ENCODE measurements at places on chromosomes 11 and 22.
A peak's percentile ranks its signal among the peaks of the same experiment; 100 is the strongest.

- DNase-seq: no peak
Observed at GRCh38 chr11:64642418-64642735, 51.4 kb downstream of the SLC22A12 start.

- no peak for DNase-seq
Observed at GRCh38 chr11:107282195-107282594, 175.4 kb downstream of the CWF19L2 start.

GRCh38 chr11:106061954-106062949 lies 14.9 kb downstream of the KBTBD3 start:
- no peak for DNase-seq

DNA sequence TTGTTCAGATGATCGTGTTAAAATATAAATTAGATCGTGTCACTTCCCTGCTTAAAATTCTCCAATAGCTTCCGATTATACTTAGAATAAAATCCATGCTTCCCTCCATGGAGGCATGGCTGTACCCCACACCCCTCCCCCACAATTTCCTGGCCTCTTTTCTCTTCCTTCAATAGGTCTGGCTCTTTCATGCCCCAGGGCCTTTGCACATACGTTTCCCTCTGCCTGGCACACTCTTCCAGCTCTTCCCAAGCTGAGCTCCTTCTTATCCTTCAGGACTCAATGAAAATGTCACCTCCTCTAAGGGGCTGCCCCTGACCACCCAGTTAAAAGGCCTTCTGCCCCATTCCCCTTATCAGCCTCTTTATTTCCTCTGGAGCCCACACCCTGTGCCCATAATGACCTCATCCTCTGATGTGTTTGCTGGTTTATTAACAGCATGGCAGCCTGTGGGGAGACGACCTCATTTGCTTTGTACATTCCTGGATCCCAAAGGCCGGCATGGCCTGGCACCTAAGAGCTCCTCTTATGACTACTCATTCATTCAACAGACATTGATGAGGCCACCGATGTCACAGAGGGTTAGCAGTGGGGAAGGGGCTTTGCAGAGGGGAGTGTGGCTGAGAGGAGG lies 9.0 kb upstream of the FLRT1 start:
- DNase-seq: no peak

DNA sequence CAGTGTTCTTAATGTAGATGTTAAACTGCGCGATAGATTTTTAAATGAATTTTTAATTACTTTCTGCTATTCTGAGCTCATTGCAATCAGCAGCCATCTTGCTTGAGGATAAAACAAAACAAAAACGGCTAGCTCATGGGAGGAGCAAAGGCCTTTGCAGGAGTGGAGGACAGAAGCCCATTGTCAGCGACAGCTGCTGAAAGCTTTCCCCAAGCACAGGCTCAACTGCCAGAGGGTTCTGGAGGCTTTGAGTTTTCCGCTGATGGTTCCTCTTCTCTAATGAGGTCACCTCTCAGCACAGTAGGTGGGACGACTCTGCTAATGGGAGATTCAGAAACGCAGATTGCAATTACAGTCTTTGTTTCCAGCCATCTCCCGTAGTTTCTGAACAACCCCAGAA lies 167.1 kb upstream of the TTC12 start:
- DNase-seq: peak; percentile 49

DNA sequence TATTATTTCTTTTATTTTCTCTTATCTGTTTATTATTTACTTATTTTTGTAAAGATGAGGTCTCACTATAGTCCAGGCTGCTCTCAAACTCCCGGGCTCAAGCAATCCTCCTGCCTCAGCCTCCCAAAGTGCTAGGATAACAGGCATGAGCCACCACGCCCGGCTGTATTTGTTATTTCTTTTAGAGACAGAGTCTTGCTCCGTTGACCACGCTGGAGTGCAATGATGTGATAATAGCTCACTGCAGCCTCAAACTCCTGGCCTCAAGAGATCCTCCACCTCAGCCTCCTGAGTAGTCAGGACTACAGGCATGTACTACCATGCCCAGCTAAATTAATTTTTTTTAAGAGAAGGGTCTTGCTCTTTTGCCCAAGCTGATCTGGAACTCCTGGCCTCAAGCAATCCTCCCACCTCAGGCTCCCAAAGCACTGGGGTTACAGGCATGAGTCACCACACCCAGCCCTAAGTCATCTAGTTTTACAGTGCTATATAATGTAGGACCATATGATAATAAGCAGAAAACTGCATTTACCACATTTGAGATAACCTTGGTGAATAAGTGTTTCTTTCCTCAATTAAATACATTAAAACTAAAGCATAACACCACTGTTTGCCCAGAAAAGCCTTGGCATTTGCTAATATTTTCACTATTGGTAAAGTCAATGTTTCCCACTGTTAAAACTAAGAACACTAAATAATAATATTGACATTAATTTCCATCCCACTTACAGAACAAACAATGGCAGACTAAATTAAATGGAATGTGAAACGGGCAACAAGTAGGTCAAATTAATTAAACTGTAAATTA lies 127.5 kb downstream of the SIK3 start:
- DNase-seq: no peak

DNA sequence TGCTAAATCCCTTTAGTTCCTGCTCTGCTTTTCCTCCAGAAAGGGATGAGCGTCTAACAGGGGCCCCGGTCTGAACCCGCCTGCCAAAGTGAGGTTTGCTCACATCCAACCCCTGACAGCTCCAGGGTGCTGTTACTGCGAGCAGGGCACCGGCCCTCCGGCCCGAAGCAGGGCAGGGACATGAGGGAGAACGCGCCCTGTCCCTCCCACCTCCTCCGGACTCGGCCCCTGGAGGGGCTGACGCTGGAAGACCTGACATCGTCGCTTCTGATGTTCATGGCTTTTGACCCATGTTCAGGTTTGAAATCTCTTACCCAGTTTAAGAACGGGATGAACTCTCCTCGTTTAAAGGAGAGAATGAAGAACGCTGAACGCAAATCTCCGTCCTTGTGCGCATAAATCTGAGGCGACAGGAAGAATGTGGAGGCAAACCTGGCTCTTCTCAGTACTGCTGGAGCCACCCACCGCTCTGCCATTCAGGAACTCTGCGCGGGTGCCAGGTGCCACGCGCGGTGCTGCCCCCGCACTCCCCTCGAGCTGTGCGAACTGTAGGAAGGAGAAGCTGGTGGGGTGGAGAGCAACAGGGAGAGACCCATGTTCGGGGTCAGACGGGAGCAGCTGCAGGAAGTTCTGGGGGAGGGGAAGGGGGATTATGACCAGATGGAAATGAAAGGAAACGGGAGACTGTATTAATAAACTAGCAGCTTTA lies 826 bp upstream of the EEF1G start:
- peak; percentile 22 for DNase-seq

- DNase-seq: no peak
Observed at GRCh38 chr11:6876914-6877313, 489 bp downstream of the OR10A4 start.

- DNase-seq: no peak
Observed at GRCh38 chr22:19404676-19405075, 26.9 kb downstream of the HIRA start.

DNA sequence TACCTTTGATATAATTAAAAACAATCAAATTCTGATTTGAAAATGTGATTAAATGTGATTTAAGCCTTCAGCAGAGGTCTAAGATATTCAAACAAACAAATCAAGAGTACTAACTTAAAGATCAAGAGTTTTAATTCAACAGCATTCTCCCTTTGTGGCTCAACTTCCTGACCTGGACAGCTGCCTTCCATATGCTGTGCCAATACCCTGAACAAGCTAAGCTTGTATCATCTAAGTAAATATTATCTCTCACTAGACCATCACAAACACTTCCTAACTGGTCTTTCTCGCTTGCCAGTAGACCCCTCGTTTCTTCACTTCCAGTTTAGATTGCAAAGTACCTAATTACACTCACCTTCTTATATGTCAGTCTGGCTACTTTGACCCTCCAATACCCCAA lies 35.9 kb upstream of the P4HA3 start:
- DNase-seq: no peak

DNA sequence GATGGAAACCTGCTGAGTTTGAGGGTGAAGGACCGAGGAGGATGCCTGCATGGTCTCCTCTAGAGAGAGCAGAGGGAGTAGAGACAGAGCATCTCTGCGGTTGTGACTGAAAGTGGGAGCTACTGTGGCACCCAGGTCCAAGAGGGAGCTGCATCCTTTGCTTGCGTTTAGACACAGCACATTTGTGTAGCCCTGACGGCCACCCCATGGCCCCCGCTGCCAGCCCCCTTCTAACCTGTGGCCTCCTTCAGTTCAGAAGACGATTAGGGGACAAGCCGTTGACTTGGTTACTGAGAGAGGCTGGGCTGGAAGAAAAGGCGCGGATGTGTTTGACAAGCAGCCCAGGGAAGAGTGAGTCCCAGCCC lies 690.9 kb downstream of the BRD1 start:
- no peak for DNase-seq

DNA sequence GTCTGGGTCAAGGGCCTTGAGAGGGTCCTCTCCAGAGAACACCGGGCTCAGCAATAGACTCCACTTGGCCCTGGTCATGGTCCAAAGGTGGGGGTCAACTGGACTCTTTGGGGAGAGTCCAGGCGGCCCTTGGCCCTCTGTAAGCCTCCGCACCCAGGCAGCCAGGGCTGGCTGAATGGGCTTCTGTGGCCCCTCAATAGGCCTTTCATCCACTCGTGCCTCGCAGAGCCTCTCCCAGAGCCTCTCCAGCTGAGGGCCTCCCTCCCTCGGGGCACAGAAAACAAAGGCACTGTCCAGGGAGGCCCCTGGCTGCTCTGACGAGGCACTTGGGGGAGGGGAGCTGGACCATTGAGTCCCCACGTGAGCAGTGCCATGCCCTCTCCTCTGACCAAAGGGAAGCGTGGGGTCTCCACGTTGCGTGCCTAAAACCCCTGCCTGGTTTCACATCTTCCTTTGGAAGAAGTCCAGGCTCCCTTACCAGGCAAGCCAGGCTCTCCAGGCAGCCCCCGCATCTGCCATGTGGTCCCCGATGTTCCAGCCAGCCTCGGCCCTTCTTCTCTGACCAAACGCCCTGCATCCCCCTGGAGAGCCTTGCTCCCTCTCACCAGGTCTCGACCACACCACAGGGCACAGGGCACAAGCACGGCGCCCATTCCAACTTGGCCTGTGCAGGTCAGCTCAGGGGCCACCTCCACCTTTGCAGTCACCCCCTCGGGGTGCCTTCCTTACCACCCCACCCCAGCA lies 15.5 kb downstream of the KIAA0930 start:
- peak; percentile 95 for DNase-seq

GRCh38 chr11:33419924-33420323 lies 162.7 kb downstream of the HIPK3 start:
- no peak for DNase-seq

- DNase-seq: no peak
Observed at GRCh38 chr11:119626871-119627270, 102.1 kb downstream of the NECTIN1 start.

GRCh38 chr11:5369789-5370188 lies 13.8 kb upstream of the OR51M1 start:
- DNase-seq: no peak

All from COLO829 (cell line).